CD4-positive, alpha-beta T cell treated with Interferon alpha-2 for 1 hour (primary cell): ENCODE measurements at places on chromosomes 7 and 10.

DNA sequence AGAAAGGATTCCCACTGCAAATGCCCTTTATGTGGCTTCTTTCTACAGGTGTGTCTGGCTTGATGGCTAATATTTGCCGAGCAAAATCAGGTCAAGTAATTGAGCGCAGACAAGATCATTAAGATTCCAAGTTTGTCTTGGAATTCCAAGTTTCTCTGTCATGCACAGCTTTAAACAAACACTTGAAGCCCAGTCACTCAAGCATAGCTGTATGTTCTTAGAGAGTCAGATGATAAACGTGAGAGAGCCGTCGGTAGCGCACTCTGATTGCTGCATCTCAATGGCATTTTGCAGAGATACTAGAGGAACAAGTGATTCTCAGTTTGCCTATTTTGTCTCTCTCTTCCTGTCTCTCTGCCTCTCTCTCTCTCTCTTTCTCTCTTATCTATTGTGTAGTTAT is 658 bp downstream of the DMBT1 start:
- DNase-seq, result no peak

DNA sequence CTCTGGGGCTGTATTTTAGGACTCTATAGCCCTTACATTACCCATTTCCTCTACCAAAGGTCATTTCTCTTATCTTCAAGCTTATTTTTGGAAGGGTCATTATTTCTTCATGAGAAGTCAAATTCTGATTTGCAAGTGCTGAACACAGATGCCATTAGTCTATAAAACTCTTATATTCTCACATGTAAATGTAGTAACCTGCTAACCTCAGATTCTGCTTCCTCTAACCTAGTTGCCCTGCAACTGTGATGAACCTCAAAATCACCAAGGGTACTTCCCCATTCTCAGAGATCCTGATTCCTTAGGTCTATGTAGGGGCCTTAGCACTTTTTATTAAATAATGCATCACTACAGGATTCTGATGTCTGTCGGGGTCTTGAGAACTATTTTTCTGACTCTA is 6.3 kb downstream of the FAS start:
- peak; percentile 64 for DNase-seq

DNA sequence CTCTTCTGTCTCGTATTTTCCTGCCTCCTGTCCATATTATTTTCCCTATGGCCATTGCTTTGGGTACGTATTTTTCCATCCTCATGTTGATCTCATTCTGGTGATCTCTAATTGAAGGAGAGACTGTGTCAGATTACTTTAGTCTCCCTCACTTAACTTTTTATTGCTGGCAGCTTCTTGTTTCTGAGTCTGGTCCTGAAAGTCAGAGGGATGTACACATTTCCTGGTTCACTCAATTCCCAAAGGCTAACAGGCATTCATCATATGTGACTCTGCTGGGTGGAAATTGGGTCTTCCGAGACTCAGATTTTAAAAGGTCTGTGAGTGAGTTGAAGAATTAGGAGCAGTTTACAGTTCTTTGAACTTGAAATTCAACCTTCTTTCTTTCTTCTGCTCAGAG is 10.9 kb downstream of the UMAD1 start:
- no peak for DNase-seq

- no peak for DNase-seq
These were observed 1.6 kb downstream of the VAX1 start for GRCh38 chr10:117136391-117136975.

DNA sequence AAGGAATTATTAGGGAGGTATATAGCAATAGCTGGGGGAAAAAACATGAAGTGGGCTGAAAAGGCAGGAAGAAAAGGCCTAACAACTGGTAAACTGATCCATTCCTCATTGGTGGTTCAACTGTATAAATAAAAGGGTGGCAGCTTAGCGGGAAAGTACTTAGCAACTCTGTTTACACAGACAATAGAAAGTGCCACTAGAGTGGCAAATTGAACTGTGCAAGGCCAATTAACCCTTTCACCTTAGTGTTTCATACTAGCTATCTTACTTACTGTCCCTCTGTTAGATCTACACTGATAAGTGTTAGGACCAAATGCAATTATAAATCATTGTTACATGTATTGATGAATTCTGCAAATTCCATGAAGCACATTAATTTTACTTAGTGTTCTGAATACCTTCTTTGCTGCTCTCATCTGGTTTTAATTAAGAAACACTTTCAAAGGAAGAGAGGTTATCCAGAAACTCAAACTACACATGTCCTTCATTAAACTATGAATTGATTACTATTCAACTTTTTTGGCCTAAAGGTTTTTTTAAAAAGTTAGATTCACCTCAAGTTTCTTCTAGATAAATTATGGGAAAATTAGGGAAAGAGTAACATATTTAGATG is 28.0 kb downstream of the DNAJC1 start:
- no peak for DNase-seq

DNA sequence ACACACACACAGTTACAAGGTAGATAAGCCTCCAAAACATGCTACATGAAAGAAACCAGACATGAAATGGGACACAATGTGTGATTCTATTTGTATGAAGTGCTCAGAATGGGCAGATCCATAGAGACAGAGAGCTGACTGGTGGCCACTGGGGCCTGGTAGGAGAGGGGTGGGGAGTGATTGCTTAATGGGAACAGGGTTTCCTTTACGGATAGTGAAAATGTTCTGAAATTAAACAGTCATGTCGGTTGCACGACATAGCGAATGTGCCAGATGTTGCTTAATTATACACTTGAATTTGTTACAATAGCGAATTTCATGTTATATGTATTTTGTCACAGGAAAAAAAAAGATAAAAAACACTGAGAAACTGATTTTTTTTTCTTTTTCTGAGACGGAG is 122.3 kb downstream of the SPDYE5 start:
- no peak for DNase-seq

DNA sequence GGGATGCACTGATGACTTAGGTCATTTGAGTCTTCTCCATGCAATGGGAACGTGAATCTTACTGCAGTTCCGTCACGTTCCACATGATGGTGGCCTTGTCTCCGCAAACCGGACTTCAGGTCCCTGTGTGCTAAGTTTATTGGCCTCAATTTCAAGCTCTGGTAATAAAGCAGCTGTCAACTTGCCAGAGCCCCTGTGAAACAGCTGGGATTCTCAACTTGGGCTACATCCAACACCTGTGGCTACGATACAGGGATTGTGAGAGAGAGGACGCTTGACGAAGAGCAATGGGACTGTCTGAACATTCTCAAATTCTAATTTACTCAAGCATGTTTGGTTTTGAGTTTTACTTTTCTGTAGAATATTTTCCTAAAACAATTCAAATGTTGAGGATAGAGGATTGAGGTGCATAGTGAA is 174.2 kb downstream of the PTN start:
- no peak for DNase-seq

DNA sequence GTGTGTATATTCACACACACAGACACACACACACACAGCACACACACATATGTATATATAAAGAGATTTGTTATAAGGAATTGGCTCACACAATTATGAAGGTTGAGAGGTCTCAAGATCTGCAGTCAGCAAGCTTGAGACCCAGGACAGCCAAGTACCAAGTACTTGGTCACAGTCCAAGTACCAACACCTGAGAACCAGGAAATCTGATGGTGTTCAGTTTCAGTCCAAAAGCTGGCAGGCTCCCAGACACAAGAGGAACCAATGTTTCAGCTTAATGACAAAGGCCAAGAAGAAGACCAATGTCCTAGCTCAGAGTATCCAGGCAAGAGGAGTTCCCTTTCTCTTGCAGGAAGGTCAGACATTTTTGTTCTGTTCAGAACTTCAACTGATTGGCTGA is 780.2 kb downstream of the MAGI2 start:
- no peak for DNase-seq

DNA sequence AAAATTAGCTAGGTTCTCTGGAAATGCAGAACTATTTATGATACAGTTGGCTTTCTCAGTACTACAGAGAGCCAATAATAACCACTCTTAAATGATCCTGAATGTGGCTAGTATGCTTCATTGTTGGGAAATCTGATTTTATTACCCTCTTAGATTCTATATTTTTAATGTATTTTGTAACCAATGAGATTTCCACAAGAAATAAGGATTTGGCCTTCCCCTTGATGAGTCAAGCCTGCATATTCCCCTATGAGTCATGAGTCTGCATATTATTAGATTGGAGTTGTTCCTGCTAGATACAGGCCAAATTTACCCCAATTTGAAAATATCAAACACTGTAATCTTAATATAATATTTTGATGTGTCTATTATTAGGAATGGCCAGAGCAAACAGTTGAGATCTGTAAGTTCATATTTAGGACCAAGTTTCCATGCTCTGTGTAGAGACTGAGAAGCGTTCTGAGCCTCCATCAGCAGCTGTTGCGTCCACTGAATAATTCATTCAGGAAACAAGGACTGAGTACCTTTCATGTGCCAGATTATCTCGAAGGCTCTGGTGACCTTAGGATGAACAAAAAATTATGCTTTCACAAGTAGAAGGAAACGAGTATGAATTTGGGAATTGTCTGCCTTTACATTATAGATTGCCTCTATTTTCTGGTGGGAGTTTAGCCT is 793.4 kb downstream of the NRG3 start:
- no peak for DNase-seq

DNA sequence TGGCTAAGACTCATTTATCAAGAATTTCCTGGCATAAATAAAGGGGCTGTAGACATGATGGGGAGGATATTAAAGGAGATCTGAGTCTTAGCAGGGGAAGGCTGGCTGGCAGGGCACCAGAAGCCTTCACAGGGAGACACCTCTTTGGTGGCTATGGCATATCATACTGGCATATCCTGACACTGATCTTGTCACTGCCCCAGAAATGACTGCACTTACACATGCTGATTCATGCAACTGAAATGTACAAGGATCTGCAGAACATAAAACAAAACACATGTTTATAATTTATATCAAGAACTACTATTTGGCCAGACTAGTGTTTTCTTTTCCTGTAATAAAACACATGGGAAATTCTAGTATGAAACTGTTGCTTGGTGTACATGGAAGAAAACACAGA is 5.5 kb upstream of the LIPN start:
- no peak for DNase-seq
